IPS DF 6.9 (cell line): ENCODE measurements at places on chromosomes 16 and 17.

DNA sequence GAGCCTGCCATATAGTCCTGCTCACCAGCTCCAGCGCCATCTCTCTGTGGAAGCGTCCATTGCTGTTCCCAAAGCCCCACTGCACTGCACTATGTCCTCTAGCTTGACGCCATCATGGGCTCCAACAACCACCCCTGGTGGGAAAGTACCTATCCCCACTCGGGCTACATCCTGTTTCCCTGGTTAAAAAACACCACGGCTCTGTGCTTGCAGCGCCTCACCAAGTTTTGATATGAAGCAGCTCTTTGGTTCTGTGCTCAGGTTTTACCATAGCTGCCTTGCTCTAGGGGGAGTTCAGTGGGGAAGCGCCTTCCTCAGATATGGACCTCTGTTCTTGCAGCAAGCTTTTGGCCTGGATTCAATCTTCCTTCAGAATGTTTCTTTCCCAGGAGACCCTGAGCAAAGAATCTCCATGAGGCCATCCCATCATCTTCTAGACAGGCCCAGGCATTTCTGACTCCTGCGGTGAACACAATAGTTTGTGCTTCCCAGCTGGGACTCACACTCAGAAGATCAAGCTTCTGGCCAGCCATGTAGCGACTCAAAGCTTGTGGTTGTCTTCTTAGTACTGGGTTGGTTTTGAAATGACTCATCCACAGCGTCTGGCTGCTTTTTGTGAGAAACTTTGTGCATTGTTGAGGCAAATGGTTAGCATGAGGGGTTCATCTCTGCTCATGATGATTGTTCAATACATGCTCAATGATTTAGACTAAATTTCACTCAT is 39.5 kb downstream of the DYNLRB2 start:
- no peak for DNase-seq

DNA sequence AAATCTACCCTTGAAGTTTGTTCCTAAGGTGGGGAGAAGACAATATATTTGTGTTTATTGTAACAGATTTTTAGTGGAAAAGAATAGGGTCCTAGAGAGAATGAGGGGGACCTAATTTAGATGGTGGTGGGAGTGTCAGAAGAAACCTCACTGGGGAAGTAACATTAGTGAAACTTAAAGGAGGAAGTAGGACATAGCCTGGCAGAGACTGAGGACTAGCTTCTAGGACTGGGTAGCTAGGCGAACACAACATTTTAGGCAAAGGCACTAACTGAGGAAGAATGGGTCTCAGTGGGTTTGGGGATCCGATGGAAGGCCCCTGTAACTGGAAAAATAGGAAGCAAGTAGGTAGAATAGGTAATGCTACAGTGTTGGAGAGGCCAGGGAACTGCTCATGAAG is 4.2 kb upstream of the ARL2BP start:
- no peak for DNase-seq

GRCh38 chr17:71142333-71142732 is 973.0 kb downstream of the KCNJ2 start:
- DNase-seq: no peak

GRCh38 chr17:69480245-69480644 is 65.7 kb downstream of the MAP2K6 start:
- DNase-seq: no peak

- DNase-seq: no peak
These were observed 13.2 kb upstream of the CDIPT start for GRCh38 chr16:29876217-29876593.

DNA sequence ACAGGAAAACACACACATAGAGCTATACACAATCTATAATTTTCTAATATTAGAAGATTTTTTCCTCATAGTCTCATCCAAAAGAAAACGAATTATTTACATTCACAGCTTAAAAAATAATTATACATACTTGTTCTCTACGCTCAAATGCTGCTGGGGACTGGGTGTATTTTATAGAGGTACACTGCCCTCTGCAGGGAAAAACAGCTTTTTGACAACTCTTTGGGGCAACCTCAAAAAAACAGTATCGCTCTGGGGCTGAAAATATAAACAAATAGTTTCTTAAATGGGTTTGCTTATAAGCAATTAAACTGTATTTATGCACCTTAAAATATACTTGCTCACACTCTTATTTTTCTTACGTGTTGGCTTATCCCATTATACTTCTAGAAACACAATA is 261.8 kb upstream of the PSMD7 start:
- no peak for DNase-seq

GRCh38 chr17:4585638-4585994 is 1.3 kb downstream of the SMTNL2 start:
- DNase-seq: no peak

DNA sequence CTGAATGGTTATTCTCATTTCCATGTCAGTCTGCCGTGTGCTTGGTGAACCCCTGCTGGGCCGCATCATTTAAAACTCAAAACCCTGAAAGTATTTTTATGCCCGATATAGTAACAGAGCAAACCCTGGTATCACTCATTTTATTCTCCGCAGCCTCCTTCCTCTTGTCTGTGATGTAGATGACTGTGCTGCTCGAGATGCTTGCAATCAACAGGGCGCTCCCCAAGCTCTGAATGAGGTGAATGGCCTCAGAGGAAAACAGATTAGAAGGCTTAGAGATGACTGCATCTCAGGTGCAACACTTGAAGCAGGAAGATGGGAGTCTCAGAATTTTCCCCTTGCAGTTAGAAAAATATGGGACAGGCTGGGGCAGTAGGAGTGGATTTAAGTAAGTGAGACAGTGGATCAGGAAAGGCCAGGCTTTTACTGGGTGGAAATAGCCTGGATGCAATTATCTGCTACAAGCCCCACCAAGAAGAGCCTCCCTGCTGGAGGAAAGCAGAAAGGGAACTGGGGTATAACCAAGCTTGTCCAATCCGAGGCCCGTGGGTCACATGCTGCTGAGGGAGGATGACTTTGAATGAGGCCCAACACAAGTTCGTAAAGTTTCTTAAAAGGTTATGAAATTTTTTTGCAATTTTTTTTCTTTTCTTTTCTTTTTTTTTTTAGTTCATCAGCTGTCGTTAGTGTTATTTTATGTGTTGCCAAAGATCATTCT is 166.9 kb downstream of the CDH13 start:
- no peak for DNase-seq

DNA sequence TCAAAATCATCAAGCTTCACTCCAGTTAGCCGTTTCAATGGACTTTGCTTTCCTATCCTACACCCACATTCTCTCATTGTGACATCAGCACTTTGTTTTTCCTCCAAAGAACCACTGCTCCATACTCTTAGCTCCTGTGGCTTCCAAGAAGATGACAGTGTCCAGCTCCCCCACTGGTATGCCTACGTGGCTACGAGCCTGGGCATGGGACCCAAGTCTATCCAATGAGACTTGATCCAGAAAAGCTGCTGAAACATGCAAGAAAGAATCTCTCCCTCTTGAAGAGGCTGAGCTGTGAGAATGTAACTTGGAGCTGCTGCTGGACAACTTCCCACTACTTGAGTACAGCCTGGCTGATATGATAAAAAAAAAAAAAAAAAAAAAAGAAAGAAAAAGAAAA is 9.4 kb downstream of the TOX3 start:
- DNase-seq: no peak

DNA sequence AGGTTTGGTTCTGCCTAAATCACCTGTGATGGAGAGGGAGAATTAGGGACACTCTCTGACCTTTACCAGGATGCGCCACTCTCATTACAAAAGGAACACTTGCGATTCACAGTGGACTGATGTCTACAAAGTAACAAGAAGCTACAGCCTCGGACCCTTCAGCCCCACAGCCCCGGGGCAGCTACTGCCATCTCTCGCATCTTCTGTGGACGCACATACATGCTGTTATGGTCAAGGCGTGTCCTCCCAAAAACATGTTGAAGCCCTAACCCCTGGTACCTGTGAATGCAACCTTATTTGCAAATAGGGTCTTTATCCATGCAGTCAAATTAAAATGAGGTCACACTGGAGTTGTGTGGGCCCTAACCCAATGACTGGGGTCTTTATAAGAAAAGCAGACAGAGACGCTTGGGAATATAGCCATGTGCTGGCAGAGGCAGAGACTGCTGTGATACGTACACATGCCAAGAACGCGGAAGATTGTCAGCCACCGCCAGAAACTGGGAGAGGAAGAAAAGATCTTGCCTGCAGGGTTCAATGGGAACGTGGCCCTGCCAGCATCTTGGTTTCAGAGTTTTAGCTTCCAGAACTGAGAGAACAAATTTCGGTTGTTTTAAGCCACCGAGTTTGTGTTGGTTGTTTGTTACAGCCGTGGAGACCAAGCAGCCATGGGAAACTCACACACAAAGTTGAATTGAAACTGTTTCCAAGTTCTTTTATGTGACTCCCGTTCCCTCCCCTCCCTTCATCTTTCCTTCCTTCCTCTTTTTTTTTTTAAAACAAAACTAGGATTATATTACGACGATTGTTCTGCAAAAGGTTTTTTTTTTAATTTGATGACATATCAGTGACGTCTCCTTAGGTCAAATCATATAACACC is 23.1 kb downstream of the ATP2C2 start:
- no peak for DNase-seq

- peak; percentile 22 for DNase-seq
These were observed 50.3 kb downstream of the N4BP1 start for GRCh38 chr16:48559462-48560211.
